HCT116 (cell line): ENCODE measurements at places on chromosomes 11 and 22. TPM values are rescaled to one million over a fixed set of nuclear protein-coding genes. Genes with fewer than 3 reads are reported as not detected.

The KCNE3 gene
- not detected for total RNA-seq

The MMP12 gene
- not detected for total RNA-seq

The GAS2 gene
- total RNA-seq, result not detected

The FAM111B gene
- total RNA-seq, result 10.7 TPM

The RAG2 gene
- total RNA-seq, result not detected

The SLC25A18 gene
- total RNA-seq, result not detected

The KRTAP5-1 gene
- not detected for total RNA-seq

The OOSP3 gene
- total RNA-seq, result not detected

The NRXN2 gene
- 1.5 TPM for total RNA-seq

DNA sequence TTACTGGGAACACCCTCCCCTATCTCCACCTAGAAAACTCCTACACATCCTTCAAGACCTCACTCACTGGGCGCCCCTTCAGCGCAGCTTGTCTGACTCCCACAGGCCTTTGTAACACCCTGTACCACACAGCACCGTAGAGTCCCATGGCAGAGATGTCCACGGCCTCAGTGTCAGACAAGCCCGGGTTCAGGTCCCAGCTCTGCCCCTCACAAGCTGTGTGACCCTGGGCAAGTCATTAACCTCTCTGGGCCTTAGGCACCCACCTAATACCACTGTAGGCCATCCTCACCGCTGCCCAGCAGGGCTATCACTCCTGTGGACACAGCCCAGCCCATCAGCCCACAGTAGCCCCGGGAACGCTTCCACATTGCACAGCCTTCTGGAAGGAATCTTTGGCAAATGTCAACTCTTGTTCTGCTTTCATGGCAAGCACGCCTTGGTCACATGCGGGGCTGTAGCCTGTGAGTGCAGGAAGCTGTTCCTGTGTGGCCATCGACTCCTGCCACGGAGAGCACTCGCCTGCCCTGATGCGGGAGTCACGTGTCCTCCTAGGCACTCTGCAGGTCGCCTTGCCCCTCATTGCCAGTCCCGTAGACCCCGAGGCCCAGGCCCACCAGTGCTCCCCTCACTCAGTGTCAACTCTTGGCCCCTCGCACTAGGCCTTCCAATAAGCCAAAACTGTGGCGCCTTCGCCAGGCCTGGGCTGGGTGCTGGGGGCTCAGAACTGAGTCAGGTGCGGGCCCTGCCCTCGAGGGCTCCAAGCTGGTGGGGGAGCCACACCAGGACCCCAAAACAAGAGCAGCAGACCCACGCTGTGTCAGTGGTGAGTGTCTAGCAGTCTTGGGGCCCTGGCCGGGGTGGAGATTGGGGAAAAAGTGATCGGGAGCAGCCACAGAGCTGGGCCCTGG is 32.9 kb upstream of the RFPL3 start:
- no peak for DNase-seq
- H3K27me3 ChIP-seq, result no peaks in the 10 kb centered on the region
- H3K4me1 ChIP-seq, result no peaks in the 10 kb centered on the region
- no peaks in the 10 kb centered on the region for H3K36me3 ChIP-seq
- no peak overlapping the region for H3K27ac ChIP-seq

GRCh38 chr22:27919942-27920755 is 1.1 kb upstream of the PITPNB start:
- peaks cover 26% of the 10 kb centered on the region for H3K4me1 ChIP-seq
- no peaks in the 10 kb centered on the region for H3K27me3 ChIP-seq
- no peaks in the 10 kb centered on the region for H3K36me3 ChIP-seq
- H3K27ac ChIP-seq, result peak overlapping the region; percentile 90

GRCh38 chr11:230431-230830 is 5.7 kb downstream of the SIRT3 start:
- no peaks in the 10 kb centered on the region for H3K27me3 ChIP-seq
- no peak overlapping the region for H3K4me3 ChIP-seq
- H3K36me3 ChIP-seq, result no peaks in the 10 kb centered on the region
- no peak for DNase-seq
- peaks cover 4% of the 10 kb centered on the region; the same call in 1 of the 2 replicates for H3K4me1 ChIP-seq

DNA sequence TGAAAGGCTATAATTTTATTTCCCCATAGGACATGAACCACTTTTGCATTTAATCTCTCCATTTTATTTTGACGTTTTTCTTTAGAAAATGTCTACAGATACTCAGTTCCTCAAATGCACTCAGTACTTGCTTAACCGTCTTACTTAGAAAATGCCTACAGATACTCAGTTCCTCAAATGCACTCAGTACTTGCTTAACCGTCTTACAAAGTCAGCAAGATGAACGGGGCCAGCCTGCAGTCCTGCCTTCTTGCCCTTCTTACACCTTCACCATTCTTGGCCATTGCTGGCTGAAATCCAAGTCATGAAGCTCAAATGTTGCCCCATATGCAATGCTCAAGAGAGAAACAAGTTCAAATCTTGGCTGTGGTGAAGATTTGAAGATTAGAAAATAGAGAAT is 34.1 kb downstream of the CSNK2A3 start:
- no peaks in the 10 kb centered on the region; the same call in 1 of the 2 replicates for H3K4me1 ChIP-seq
- no peaks in the 10 kb centered on the region for H3K36me3 ChIP-seq
- no peak overlapping the region for H3K4me3 ChIP-seq
- no peak for DNase-seq
- H3K27me3 ChIP-seq, result no peaks in the 10 kb centered on the region
- H3K27ac ChIP-seq, result no peak overlapping the region

DNA sequence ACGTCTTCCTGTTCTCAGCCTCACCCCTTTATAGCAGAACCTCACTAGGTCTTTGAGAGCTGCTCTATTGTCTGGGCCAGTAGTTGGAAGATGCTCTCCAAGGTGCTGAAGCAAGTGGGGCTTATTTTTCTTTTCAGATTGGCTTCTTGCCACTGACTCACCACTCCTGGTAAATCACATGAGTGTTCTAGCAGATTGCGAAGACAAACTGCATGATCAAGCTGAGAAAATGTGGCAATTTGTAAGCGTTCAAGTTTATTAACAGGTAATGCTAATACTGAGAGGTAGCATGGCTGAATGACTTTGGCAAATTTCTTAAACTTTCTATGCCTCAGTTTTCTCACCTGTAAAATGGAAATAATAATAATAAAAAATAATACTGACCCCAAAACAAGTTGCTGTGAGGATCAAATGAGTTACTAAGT is 59.2 kb downstream of the CACNG2 start:
- DNase-seq, result peak; percentile 45
- H3K4me1 ChIP-seq, result peaks cover 4% of the 10 kb centered on the region; the same call in 1 of the 2 replicates
- H3K27me3 ChIP-seq, result peaks cover 89% of the 10 kb centered on the region
- H3K4me3 ChIP-seq, result no peak overlapping the region

DNA sequence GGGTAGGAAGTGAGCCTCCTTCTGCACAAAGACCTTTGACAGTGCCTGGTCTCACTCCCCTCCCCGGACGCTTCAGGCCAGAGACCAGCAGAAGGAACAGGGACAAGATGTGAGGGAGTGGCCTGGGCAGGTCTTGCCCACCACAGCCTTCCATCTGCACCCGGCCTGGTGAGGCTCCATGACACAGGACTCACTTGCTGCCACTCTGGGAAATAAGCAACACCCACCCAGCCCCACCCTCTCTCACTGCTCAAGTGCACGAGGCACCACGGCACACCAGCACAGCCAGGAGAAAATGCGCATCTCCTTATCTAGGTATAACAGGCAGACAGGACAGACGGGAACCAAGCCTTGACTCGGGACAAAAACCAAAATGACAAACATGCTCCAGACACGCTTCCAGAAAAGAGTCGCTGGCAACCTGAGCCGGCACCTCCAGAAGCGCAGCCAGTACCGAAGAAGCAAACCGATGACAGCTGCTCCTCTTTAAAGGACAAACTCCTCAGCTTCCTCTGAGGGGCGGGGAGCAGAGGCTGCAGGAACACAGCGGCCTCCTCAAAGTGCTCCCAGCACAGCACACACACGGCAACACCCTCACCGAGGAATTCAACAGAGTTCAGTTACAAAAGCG is 41.7 kb downstream of the BRD1 start:
- no peaks in the 10 kb centered on the region for H3K4me1 ChIP-seq
- peaks cover 32% of the 10 kb centered on the region for H3K36me3 ChIP-seq

DNA sequence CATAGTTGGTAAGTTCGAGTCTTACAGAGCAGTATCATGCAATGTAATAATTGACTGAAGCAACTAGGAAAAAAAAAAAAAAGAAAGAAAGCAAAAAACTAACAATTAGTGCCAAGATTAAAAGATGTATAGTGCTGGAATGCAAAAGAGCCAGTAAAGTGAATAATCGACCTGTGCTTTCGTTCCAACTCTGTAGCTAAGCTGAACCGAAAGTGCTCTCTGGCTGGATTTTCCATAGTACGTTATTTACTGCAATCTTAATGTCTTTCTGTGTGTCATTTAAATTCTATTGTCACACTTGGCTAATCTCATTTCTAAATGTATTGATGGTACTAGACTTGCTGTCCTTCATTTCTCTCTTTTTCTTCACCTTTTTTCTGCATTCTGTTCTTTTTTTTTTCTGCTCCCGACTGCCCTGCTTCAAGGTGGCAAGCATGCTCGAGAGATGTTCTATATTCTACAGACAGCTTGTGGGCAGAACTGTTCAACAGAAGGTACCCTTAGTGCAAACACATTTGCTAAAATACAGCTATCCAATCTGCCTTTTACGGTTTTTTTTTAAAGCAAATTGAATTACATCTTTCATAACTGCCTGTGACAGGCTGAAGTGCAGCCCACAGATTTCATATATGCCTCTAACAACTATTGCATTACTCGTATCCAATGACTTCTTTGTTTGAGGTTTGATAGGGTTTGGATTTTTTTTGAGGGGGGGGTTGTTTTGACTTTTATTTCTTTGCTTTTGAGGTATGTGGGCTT is 204.2 kb upstream of the MTNR1B start:
- no peak for DNase-seq
- H3K4me1 ChIP-seq, result no peaks in the 10 kb centered on the region

DNA sequence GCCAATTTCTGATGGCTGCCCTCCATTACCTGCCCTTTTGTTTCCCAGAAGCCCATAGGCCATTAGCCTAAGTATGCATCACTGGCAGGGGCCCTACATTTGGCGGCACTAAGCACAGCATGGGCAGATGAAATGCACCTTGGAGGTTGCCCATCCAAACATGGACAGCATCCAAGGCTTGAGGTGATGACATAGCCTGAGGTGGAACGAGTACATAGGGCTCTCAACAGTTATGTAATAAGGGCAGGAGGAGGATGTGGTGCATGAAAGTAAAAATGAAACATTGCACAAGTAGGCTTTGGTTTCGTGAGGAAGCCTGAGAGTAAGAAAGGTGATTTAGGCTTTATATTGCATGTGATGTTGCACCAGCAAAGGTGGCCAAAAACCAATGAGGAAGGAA is 148.1 kb downstream of the FAM76B start:
- no peaks in the 10 kb centered on the region for H3K27me3 ChIP-seq
- no peaks in the 10 kb centered on the region for H3K4me1 ChIP-seq
- H3K27ac ChIP-seq, result no peak overlapping the region
- no peak overlapping the region for H3K4me3 ChIP-seq
- DNase-seq, result no peak

DNA sequence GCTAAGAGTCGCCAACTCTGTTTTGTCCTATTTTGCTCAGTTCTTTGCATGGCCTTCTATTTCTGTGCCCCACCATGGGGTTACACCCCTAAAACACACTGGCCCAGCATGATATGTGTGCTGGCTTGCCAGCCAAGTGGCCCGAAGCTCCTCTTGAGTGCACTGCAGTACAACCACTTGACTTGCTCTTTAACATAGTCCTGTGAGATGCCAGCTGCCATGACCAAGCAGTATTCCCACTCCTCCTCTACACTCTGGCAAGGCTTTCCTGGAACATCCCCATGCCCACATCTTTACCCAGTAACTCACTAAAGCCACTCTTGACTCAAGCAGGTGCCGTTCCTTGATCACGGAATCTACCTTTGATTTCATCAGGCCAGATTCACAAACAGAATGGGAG is 102.9 kb upstream of the GAL start:
- H3K36me3 ChIP-seq, result peaks cover 18% of the 10 kb centered on the region; the same call in 1 of the 2 replicates
- H3K4me1 ChIP-seq, result no peaks in the 10 kb centered on the region

GRCh38 chr22:42683578-42684283 is 34.5 kb upstream of the CYB5R3 start:
- H3K36me3 ChIP-seq, result no peaks in the 10 kb centered on the region
- H3K4me3 ChIP-seq, result no peak overlapping the region
- H3K4me1 ChIP-seq, result peaks cover 35% of the 10 kb centered on the region
- DNase-seq, result no peak
- no peaks in the 10 kb centered on the region for H3K27me3 ChIP-seq
- no peak overlapping the region for H3K27ac ChIP-seq

DNA sequence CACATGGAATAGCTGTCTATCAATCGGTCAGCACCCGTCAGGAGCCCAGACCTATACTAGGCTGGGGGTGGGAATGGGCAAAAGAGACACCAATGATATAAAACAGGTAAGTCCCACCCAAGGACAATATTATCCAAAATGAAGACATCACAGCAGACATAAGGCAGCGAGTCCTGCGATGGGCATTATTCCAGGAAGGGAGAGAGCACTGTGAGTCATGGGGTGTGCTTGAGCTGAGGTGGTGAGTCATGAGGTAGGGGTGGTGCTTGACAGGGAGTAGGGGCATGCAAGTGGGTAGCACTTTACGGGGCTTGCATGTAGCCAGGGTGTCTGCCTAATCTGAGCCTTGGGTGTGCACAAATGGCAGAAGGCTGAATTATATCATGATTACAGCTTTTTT is 605.0 kb upstream of the CADM1 start:
- peak; percentile 10 for DNase-seq
- H3K4me1 ChIP-seq, result 0 out of 2 replicates have a peak, but pooled peaks cover 5% of the 10 kb centered on the region
- no peak overlapping the region for H3K27ac ChIP-seq
- H3K4me3 ChIP-seq, result no peak overlapping the region

DNA sequence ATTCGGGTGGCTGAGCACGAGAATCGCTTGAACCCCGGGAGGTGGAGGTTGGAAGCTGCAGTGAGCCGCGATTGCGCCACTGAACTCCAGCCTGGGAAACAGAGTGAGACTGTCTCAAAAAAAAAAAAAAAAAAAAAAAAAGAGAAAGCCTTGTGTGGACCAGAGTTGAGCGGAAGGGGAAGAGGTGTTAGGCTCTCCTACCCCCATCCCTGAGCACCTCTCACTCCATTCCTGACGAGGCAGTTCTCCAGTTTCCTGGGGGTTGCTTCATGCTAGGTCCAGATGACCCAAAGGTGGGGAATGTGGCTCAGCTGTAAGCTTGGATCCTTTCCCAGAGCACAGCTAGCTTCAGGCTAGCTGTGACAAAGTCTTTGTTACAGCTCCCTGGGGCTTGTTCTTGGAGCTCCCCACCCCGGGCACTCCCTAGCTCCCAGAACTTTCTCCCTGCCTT is 8.8 kb upstream of the DNAL4 start:
- H3K27ac ChIP-seq, result no peak overlapping the region
- DNase-seq, result peak; percentile 62
- no peaks in the 10 kb centered on the region for H3K27me3 ChIP-seq
- peaks cover 2% of the 10 kb centered on the region; the same call in 1 of the 2 replicates for H3K4me1 ChIP-seq

GRCh38 chr11:61102667-61103571 is 630 bp downstream of the CD5 start:
- no peak overlapping the region for H3K4me3 ChIP-seq
- no peak overlapping the region for H3K27ac ChIP-seq
- H3K36me3 ChIP-seq, result no peaks in the 10 kb centered on the region
- no peaks in the 10 kb centered on the region for H3K4me1 ChIP-seq
- DNase-seq, result no peak
